Lower leg skin (tissue), 4 donors: ENCODE measurements at places on chromosomes 7 and 10.

DNA sequence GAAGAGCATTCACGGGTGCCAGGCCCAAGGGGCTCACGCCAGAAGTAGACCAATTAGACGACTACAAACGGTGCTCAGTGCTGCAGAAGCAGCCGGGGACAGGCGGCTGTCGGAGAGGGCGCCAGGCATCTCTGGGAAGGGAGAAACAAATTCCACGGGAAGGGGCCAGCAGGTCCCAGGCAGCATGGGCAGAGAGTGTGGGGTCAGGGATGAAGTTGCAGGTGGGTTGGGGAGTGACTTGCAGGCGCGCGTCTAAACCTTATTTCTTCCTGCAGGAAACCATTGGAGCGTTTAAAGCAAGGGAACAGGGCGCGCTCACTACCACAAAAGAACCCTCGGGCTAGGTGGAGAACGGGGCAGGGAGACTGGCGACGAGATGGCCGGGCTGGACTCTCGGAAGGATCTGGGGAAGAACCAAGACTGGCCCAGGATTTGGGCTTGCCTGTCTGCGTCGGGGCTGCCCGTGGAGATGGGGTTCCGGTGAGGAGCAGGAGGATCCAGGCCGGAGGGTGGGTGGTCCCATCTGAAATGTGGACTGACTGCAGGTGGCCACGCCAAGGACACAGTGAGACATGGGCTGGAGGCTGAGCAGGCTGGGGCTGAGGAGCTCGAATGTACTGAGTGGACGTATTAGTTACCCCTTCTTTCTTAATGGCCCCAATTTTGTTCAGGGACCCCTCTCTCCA lies 116.3 kb upstream of the DIP2C start:
- peak; percentile 81 for DNase-seq

DNA sequence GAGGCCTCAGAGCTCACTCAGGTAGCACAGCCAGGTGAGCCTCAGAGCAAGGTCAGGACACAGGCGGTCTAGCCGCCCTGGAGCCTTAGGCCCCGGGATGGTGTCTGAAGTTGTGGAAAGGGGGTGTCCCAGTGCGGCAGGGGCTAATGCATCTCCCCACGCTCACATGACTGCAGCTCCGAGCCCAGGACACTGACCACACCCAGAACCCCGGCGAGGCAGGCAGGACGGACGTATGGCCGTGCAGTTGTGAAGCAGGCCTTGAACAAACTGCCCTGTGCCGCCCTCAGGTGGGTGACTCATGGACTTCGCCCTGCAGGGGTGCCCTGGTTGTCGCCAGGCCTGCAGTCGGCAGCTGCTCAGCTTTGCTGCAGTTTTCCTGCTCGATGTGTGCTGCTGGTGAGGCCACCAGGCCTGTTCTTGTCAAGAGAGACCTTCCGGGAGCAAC lies 5.0 kb upstream of the PRKAR1B start:
- no peak for DNase-seq

DNA sequence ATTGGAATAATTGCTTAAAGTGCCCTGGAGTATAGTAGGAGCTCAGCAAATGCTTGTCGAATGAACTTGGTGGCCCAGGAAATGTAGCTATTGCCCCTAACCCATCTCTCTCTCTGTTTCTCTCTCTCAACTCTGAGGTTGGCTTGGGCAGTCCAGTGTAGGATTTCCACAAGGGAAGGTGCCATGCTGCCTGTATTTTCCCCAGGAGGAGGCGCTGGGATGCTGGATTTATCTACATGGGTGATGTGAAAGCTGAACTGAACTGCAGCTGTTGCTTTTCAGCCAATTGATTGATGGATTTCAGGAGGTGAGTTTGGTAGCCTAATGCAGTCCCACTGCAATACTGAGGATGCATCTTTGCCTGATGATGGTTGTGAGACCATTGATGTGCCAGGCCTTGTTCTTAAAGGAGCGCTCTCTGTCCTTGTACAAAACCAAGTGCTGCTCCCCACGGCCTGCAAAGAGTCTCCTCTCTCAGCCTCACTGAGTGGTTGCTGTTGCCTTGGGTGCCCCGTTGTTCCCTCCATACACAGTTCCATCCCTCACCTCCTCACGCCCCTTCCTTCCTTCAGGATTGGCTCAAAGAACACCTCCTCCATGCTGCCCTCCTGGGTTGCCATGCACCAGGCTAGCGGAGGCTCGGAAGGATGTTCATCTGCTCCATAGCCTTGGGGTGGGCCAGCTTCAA lies 200.6 kb downstream of the GLRX3 start:
- peak; percentile 70 for DNase-seq

- DNase-seq = no peak
These were observed 160.0 kb upstream of the ANK3 start for GRCh38 chr10:60549686-60550085.

- no peak for DNase-seq
These were observed 579.2 kb upstream of the CELF2 start for GRCh38 chr10:10438335-10439100.

GRCh38 chr7:7746458-7746857 lies 28.1 kb upstream of the RPA3 start:
- no peak for DNase-seq
